Activated naive CD4-positive, alpha-beta T cell treated with anti-CD3 and anti-CD28 coated beads, Interleukin-2, amount 50 U/mL, for 16 hours (primary cell): ENCODE measurements at places on chromosomes 16 and 17.

DNA sequence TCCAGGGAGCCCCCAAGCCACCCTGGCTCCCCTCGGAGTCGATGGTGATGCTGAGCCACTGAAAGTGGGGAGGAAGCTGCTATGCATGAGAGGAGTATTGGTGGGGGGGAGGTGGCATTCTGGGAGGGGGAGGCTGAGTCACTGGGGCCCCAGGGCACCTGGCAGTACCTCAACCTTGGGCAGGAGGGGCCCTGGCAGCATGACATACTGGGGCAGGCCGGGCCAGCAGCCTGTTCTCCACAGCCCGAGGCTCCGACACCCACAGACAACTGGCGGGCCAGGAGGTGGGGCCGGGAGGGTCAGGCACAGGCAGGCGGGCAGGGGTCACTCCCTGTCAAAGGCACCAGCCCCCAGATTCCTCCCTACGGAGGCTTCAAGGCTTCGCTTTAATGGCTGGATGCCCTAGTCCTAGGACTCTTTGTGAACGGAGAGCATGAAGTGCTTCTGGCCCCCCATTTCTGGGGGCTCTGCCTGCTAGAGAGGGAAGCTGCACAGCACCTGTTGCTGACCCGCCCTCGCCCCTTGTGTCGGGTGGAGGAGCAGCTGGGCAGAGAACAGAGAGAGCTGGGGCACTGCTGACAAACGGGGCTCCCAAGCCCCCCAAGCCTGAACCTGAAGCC is 928 bp downstream of the CASKIN2 start:
- no peak for DNase-seq

GRCh38 chr17:14323522-14323981 is 22.7 kb downstream of the HS3ST3B1 start:
- no peak for DNase-seq

DNA sequence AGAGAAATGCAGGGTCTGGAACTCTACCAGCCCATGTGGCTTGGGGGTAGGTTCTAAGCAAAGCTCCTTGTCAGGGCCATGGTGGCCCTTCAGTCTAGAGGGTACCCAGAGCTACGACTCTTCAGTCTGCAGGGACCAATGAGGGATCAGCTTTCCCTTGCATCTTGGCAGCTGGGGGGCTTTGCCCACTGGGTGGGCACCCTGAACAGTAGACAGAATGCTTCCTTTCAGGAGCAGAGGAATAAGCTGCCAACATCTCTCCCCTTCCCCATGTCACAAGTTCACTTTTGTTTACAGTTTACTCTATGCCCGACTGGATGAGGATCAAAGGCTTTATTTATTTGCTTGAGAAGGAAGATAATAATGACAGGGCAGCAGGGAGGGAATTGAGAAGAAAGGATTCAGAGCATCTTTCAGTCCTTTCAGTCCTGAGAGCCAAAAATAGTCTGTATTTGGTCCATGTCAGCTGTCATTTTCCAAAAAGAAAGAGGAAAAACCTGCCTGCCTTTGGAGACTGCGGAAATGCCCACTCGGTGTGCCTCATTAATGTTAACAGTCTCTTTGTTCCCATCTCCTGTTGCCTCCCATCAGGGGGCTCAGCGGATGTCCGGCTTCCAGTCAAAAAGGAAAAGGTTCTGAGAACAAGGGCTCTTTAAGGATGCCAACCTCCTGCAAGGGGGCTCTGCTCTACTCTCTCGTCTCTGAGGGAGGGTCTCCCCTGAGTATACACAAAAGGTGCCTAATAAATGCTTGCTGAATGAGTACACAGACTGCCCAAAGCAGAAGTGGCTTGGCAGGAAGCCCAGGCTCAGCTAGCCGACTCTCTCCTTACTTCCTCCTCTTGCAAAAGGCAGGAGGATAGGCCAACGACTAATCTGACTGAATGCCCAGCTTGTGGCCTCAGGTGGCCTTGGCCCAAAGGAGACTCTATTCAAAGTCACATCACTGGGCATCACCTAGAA is 17.1 kb downstream of the TRAF4 start:
- DNase-seq = no peak

- no peak for DNase-seq
These were observed 155.6 kb downstream of the GRIN2A start for GRCh38 chr16:10026593-10026992.

- DNase-seq = no peak
These were observed 31.3 kb upstream of the C17orf78 start for GRCh38 chr17:37344519-37344918.

DNA sequence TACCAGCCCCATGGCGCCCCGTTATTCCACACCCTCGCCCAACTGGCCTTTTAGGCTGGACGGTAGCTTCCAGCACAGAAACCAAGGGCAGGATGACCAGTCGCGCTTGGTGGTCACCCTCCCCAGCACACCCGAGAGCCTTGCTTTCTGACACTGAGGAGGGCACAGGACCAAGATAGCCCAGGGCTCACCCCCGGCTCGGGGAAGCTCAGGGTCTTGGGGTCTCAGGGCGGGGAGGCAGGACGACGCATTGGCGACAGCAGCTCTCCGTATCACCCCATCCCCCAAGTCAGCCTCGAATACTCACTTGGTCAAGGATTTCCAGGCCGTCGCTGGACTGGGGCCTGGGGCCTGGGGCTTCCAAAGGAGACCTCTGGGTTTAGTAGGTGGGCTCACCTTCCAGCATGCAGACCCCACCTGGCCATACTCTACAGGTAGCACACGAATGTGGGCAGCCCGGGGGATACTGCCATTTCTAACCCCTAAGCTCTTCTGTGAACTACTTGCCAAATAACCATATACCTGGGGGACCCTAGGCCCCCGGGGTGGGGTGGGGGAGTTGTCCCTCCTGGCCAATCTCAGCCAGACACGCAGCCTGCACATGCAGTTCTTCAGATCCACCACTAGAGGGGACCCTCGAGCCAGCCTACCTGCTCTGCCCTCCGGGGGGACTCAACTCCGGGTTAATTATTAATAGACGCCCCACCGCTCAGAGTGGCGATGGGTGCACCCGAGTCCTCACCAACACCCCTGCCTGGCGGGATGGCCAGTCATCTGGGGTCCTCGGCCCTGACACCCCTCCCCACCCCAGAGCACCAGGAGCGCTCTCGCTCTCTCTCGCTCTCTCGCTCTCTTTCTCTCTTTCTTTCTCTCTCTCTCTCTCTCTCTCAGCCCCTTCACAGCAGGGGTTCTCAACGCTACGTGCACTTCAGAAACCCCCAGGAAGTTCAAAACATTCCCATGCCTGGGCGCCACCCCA is 30.0 kb downstream of the TBC1D16 start:
- peak; percentile 60 for DNase-seq

GRCh38 chr16:2008009-2008526 is 1.6 kb downstream of the ZNF598 start:
- DNase-seq = no peak

- no peak for DNase-seq
These were observed 19.7 kb downstream of the DEXI start for GRCh38 chr16:10922328-10923145.

- no peak for DNase-seq
These were observed 544.3 kb upstream of the KIF2B start for GRCh38 chr17:53278466-53278865.

GRCh38 chr16:67942200-67942509 is 1.8 kb downstream of the LCAT start:
- peak; percentile 40 for DNase-seq

- no peak for DNase-seq
These were observed 15.7 kb upstream of the NLRP1 start for GRCh38 chr17:5600041-5600440.

DNA sequence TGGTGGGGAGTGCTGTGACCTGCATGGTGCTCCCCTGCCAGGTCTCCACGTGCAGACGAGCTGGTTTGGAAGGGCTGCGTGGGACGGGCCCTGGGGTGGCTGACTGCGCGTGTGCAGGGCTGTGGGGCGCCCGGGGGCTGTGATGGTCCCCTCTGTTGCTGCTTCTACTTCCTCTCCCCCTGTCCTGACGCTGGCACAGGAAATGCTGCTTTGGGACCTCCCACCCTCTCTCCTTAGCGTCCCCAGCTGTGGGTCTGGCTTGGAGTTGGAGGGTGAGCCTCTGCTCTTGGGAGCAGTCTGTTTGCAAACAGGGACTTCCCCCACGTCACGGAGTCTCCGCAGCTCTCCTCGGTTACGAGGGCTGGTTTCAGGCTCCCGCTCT is 35.2 kb downstream of the TSC2 start:
- DNase-seq = no peak

GRCh38 chr16:19338335-19338734 is 52.8 kb downstream of the CLEC19A start:
- DNase-seq = no peak

DNA sequence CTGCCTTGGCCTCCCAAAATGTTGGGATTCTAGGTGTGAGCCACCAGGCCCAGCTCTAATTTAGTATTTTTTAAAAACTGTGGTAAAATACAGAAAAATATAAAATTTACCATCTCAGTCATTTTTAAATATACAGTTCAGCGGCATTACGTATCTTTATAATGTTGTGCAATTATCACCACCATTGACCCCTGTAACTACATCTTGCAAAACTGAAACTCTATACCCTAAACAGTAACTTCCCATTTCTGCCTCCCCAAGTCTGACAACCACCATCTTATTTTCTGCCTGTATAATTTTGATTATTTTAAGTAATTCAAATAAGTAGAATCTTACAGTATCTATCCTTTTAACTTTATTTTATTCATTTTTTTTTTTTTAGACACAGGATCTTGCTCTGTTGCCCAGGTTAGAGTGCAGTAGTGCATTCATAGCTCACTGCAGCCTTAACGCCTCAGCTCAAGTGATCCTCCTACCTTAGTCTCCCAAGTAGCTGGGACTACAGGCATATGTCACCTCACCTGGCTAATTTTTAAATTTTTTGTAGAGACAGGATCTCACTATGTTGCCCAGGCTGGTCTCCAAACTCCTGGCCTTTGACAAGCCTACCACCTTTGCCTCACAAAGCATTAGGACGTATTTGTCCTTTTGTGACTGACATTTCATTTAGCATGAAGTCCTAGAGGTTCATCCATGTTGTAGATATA is 10.9 kb upstream of the GGA2 start:
- DNase-seq = no peak

- no peak for DNase-seq
These were observed 210.6 kb downstream of the HAPSTR1 start for GRCh38 chr16:9302072-9302471.

GRCh38 chr17:12485361-12485906 is 180.3 kb upstream of the MYOCD start:
- no peak for DNase-seq

GRCh38 chr17:63126607-63127006 is 160.6 kb downstream of the TANC2 start:
- DNase-seq = no peak

GRCh38 chr17:30334421-30334820 is 564 bp upstream of the TMIGD1 start:
- DNase-seq = no peak

GRCh38 chr17:6981426-6981825 is 14.4 kb upstream of the ALOX12 start:
- no peak for DNase-seq

DNA sequence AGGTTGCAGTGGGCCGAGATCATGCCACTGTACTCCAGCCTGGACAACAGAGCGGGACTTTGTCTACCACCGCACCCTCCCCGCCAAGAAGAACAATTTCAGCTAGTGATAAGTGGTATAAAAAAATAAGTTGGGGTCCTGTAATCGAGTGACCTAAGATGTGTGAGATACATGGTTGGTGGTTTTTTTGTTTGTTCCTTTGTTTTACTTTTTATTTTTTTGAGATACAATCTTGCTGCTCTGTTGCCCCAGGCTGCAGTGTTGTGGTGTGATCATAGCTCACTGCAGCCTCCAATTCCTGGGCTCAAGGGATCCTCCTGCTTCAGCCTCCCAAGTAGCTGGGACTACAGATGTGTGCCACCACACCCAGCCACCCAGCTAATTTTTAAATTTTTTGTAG is 58.7 kb downstream of the PITPNC1 start:
- DNase-seq = no peak

GRCh38 chr17:73132085-73132492 is 32.7 kb upstream of the SSTR2 start:
- DNase-seq = no peak

- DNase-seq = no peak
These were observed 42.9 kb downstream of the CPD start for GRCh38 chr17:30421592-30421991.

- DNase-seq = no peak
These were observed 9.6 kb upstream of the BCAR1 start for GRCh38 chr16:75260851-75261589.

GRCh38 chr16:80390871-80391489 is 149.8 kb upstream of the DYNLRB2 start:
- DNase-seq = no peak

- no peak for DNase-seq
These were observed 32.0 kb downstream of the SLC6A2 start for GRCh38 chr16:55687802-55688201.

DNA sequence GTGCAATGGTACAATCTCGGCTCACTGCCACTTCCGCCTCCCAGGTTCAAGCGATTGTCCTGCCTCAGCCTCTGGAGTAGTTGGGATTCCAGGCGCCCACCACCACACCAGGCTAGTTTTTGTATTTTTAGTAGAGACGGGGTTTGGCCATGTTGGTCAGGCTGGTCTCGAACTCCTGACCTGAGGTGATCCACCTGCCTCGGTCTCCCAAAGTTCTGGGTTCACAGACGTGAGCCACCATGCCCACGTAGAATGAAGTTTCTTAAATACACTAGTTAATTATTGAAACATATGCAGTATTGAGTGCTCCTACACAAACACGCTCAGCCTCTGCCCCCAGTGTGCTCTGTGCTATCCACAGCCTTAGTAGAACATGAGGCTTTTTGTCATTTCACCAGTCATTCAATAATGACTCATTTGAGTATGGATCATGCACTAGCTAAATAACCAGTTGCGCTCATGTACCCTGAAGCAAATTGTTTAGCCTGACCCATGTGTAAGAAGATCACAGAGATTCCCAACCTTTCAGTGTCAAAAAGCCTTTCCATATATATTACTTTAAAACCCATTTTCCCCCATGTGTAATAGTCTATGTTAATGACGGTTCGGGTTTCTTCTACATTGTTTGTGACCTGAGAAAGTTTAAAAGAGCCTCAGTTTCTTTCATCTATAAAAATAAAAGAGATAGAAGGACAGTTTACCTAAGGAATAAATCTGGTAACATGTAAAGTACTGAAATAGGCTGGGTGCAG is 49.7 kb downstream of the TUBD1 start:
- peak; percentile 67 for DNase-seq

- no peak for DNase-seq
These were observed 155.2 kb upstream of the MYOCD start for GRCh38 chr17:12510535-12510934.

DNA sequence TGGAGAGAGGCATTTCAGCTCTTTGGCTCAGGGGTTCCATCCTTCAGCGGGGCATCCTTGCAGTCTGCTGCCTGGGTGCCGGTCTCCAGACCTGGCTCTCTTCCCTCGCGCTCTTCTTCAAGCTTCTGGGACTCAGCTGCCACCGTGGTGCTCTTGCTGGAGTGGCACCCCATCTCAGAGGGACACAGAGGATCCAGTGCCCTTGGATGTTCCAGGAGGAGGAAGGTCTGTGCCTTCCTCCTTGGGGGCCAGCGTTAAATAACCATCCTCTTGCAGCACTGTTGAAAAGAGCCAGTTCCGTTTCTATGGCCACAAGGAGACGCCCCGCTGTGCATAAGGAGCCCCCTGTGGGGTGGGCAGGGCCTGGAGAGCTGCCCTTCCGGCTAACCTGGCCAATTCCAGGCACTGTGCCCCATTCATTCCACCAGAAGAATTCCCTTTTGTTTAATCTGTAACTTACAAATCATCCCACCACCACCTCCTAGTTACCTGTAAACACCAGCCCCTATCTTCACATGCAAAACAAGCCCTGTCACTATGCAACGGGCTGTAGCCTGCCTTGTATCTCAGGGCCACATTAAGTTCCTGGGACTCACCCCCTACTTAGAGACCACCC is 8.6 kb downstream of the CHD9NB start:
- DNase-seq = no peak
